Urothelium cell line (cell line): ENCODE measurements at places on chromosomes 1 and 21.

DNA sequence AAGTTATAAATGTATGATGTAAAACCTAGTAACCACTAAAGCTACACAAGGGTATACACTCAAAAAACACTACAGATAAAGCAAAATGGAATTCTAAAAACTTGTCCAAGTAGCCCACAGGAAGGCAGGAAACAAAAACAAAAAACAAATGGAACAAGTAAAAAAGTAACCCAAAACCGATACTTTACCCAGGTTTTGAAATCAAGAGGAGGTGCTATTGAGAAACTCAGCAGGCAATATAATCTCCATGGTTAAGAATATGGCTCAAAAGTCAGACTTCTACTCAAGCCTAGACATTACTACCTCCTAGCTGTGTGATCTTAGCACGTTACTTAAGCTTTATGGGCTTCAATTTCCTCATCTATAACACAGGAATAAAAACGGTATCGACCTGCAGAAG lies 13.3 kb downstream of the RBBP5 start:
- DNase-seq = no peak

GRCh38 chr1:222090103-222090502 lies 348.2 kb upstream of the DUSP10 start:
- DNase-seq = no peak

DNA sequence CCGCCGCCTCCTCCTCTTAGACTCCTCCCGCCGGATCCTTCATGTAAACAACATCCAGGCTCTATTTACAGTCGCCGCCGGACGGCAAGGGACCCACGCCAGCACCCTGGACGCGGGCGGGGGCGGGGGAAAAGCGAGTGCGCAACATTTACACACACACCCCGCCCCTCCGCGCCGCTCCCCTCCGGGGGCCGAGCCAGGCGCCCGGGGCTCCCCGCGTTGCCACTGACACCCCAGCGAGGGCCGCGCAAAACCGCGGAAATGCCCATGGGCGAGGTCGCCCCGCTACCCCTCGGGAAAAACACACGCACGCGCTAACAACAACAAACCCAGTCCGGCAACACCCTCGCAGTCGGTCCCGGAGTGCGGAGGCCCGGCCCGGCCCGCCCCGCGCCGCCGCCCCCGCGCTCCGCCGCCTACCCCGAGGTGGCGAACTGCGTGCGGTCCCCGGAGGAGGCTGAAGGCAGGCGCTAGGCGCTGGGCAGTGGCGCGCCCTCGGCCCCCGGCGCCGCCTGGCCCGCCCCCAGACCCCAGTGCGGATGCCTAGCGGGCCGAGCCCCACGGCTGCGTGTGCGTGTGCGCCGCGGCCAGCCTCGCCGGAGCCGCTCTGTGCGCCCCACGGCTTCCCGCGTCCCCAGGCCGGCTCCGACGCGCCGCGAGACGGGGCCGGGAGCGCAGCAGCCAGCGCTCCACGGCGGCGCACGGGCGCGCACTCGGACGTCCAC lies 81.1 kb upstream of the AK4 start:
- peak; percentile 80 for DNase-seq

DNA sequence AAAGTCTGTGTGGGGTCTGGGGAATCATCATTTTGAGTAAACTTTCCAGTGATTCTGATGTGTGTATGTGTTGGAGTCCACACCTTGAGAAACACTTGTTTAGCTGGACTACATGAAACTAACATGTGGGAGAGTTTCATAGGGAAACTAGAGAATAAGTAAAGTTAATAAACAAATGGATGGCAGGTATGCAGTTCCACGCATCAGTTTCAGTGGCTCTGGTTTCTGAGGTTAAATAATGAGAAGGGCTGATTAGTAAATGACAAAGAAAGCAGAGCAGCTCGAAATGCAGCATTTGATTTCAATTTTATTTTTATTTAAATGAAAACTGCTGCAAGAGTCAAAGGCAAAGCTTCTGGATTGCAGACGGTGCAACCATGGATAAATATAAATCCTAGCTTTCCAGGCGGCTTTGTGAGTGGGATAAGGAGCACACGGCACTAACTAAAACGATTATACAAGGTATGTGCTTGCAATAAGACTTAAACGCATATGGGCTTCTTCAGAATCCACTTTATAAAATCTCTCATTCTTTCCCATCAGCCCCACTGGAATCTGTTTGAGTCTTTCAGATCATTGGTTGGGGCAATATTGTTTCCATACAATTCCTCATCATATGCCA lies 310.7 kb downstream of the PLPP3 start:
- no peak for DNase-seq

DNA sequence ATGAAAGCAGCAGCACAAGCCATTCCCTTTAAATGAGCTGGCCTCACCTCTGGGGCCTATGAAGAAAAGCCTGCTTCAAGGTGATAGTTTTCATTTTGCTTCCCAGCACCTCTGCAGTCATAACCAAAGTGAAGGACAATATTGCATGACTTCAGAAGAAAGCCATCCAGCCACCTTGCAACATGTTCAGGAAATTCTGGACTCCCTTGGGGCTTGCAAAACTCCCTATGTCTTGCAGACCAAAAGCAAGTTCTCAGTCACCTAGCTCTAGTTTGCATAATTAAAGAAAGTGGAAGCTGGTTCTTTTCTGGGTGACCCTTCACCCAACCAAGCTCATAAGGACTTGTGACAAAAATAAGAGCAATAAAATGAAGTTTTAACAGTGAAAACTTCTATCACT lies 87.6 kb downstream of the GFI1 start:
- DNase-seq = no peak

DNA sequence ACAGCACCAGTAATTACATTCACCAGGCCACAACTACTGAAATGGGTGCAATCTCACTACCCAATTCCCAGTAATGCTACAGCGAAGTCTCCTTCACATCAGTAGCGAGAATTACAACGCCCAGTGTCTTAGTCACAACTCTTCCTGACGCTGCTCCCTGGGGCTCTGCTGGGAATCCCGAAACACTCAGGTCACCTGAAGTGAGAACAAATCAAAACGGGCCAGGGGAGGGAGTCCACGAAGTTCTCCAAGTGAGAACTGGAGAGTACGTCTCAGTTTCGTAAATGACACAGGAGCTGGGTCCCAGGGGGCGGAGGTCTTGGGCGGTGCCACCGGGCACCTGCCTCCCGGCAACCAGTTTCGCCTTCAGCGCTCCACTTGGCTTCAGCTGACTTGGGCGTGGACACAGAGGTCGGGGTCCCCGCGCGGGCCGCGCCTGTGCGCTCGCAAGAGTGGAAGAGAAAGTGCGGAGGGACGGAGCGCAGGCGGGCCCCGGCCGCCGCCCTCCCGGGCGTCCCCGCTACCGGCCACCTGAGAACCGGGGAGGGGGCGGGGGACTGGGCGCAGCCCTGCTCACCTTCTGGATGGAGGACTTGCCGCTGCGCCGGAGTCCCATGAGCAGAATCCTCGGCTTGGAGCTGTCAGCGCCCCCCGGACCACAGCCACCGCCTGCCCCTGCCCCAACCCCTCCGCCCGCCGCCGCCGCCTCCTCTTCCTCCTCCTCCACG lies 575 bp downstream of the RRAGC start:
- peak; percentile 36 for DNase-seq

DNA sequence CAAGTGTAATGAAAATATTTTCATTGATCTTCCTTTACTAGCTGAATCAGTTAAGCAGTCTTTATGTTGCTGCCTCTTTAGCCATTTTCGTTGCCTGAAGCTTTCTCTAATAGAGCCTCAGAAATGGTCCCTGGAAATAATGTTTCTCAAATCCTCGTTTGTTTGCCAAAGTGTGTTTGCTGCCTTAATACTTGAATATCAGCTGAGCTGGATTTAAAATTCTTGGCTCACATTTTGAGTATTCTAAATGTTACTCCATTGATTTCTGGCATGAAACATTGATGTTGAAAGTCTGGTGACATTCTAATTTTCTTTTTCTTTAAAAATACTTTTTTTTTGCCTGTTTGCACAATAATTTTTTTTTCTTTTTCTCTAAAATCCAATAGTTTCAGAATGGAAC lies 84.6 kb upstream of the SERBP1 start:
- DNase-seq = no peak

DNA sequence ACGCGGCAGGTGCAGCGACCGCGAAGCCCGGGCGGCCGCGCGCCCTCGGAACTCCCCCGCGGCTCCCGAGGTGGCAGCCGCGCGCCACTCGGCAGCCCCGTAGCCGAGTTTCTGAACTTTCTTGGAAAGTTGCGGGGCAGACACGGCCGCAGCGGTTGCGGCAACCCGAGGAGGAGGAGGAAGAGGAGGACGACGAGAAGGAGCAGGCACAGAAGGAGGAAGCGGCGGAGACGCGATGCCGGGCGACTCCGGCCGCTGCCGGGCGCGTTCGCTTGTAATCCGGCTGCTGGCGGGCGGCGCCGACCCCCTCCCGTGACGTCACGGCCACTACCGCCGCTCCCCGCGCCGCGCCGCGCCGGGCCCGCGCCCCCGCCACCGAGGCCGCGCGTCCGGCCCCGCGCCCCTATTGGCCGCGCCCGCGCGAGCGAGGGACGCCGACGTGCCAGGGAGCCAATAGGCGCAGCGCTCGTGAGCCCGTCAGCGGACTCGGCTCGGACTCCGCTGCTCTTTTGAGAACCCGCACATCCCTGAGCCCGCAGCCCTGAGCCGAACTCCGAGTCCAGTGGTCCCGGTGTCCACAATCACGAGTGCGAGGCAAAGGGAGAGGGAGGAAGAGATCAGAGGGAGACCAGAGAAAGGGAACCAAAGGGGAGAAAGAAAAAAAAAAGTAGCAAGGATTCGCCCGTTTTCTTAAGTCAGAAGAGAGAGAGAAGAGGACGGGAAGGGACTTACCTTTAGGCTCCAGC lies 736 bp upstream of the BARHL2 start:
- DNase-seq = no peak

GRCh38 chr1:15089258-15089992 lies 64.1 kb upstream of the TMEM51 start:
- DNase-seq = peak; percentile 32

- DNase-seq = no peak
Observed at GRCh38 chr1:21564521-21565095, 55.4 kb downstream of the ALPL start.

GRCh38 chr1:1847061-1847850 lies 43.6 kb downstream of the GNB1 start:
- DNase-seq = no peak

DNA sequence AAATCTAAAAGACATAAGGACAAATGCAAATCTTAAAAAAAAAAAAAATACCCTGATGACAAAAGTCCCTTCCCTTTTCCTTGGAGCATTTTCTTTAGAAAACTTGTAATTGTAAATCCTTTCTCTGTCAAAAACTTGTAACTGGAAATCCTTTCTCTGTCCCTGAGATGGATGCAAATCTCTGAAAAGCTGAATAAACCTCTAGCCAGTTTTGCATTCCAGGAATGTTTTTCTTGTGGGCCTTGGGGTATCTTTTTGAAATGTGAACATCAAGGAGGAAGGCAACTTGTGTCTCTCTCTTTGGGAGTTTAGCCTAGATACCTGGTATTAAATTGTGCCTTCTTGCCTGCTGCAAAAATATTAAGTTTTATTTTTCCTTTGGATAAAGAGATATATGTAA lies 305.3 kb downstream of the KCNT2 start:
- DNase-seq = no peak

- DNase-seq = peak; percentile 56
Observed at GRCh38 chr1:5388622-5389021, 603.6 kb downstream of the NPHP4 start.

GRCh38 chr21:31255896-31256295 lies 88.2 kb downstream of the TIAM1 start:
- DNase-seq = no peak

DNA sequence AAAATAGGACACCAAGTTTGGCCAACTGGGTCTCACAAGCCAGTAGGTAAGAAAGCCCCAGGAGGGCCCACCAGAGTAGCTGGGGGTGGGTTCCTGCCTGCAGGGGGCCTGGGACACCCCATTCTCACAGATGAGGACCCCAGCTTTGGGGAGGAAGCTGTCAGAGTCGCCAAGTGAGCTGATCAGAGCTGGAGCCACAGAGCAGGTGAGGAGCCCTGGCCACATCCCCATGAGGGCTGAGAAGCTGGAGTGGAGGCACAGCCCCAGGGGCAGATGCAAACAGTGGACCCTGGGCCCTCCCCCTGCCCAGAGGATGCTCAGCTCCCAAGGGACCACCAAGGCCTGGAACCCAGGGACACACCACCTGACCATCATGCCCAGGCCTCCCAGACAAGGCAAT lies 8.6 kb upstream of the ZNF670 start:
- no peak for DNase-seq

DNA sequence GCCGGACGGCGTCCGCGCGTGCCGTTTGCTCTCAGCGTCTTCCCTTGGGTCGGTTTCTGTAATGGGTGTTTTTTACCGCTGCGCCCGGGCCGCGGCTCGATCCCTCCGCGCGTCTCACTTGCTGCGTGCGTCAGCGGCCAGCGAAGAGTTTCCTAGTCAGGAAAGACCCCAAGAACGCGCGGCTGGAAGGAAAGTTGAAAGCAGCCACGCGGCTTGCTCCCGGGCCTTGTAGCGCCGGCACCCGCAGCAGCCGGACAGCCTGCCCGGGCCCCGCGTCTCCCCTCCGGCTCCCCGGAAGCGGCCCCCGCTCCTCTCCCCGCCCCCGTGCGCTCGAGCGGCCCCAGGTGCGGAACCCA lies 159.8 kb downstream of the RUNX1 start:
- DNase-seq = peak; percentile 35

GRCh38 chr1:240501115-240501514 lies 110.8 kb downstream of the GREM2 start:
- peak; percentile 45 for DNase-seq

- DNase-seq = no peak
Observed at GRCh38 chr1:2950926-2951305, 70.4 kb upstream of the ACTRT2 start.

GRCh38 chr1:36339615-36340014 lies 16.2 kb upstream of the EVA1B start:
- DNase-seq = no peak

DNA sequence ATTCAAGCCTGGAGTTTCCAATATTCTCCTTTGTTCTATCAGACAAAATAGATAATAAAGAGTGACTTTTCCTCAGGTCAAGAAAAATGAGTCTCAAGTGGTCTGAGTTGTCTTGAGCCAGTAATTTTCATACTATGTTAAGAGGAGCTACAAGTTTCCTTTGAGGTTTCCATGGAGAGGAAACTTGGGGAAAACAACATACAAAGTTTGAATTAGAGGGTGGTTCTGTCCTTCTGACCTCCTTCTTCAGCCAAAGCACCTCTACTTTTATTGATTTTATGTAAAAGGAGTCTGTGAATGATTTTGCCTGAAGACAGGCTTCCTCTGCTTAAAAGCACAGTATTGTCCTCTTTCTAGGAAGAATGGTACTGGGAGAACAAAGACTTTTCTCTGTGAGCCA lies 497.2 kb upstream of the PKN2 start:
- DNase-seq = no peak
